ENCODE measurements at places on chromosomes 3 and 15.
A peak's percentile ranks its signal among the peaks of the same experiment; 100 is the strongest.

DNA sequence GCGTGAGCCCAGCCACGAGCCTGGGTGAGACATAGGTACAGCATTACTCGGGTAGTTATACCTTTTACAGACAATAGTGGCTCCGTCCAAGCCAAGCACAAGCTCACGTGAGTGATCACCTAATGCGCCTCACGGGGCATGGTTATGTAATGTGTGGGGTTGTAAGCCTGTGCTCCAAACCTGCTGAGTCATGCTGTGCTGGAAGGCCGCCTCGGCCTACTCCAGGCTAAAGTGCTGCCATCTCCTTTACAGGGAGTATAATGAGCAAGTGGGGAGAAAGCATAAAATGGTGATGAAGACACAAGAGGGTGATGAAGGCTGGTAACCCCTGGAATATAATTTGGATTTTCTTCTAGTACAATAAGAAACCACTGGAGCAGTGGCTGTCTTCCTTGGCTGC lies 175.8 kb upstream of the STT3B start:
- DNase-seq = no peak

GRCh38 chr15:89754361-89755154 lies 3.5 kb upstream of the MESP1 start:
- DNase-seq = peak; percentile 37

DNA sequence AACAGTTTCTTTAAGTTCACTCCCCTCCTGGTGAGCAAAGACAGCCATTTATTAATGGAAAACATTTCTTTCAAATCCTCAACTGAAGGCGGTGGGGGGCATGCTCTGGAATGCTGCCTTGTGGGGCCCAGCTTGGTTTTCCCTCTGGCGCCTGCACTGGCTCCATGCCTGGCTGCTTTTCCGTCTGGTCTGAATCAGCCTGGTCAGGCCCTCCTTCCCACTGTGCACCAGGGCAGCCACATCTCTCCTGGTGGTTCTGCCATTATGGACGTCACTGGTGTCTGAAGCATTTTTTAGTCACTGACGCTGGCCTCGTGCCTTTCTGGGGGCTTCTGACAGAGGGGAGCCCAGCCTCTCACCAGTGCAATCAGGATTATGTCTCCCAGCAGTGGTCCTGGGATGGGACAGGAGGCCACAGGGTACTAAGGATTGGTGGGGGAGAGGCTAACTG lies 57.6 kb upstream of the APEH start:
- DNase-seq = peak; percentile 83

- DNase-seq = peak; percentile 37
Observed at GRCh38 chr15:84033793-84034553, 201.6 kb upstream of the GOLGA6L4 start.

DNA sequence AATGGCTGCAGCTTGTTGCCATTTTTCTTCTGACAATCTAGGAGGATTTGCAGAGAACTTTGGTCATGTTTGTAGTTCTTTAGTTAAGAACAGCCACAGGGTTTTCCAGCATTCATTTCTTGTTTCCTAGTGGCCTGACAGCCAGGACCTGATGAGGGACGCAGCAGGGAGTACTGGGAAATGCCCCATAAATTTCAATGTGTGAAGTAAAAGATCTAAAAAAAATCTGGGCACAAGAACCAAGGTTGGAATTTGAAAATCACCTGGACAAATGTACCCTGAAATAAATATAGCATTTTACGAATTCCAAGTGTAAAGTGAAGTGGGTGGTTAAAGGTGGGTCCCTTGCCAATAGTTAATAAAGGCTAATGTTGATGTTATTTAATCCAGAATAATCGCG lies 195.0 kb downstream of the ZIC1 start:
- no peak for DNase-seq

Measured in osteoblast (primary cell).